ENCODE measurements at places on chromosomes 7 and 10.

DNA sequence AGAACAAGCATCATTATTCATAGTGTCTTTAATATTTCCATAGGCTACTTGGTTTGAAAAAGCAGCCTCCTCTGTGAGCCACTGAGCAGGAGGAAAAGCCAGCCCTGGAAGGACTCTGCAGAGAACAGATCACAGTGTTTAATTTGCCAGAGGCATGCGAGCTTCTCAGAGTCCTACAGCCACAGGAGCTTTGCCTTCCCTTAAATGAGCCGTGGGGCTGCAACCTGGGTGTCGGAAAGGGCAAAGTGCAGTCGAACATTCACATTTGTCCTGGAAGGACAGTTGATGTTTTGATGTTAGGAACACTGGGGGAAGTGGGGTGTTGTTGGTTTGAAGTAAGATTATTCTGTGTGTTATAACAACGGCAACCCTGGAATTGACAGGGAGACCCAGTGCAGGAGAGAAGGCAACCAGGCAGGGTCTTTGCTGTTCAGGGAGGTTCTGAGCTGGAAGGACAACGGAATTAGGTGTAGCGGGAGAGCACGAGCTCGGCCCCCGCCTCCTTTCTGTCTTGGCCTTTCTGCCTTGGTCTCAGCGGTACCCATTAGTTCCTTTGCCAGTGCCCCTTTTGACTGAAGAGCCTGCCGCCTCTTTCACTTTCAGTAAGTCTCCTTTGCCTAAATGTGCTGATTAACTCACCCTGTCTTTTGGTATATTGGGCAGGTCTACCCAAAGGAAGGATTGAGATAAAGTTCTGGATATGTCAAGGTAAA lies 192.3 kb upstream of the PITRM1 start:
- no peak for DNase-seq

DNA sequence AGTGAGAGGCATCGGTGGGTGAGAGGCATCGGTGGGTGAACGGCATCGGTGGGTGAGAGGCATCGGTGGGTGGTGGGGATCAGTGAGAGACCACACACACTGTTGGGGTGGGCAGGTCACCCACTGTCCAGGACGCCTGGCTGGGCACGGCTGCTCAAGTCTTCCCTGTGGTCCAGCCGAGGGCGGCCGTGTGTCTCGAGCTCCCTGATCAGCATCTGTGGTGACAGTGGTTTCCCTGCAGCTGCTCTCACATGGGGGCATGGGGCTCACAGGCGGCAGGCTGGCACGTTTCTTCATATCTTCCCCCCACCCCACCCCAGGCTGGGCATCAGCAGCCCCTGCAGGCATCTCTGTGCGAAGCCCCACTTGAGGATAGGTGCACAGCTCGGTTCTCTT lies 78.2 kb downstream of the NKX6-2 start:
- DNase-seq, result no peak

DNA sequence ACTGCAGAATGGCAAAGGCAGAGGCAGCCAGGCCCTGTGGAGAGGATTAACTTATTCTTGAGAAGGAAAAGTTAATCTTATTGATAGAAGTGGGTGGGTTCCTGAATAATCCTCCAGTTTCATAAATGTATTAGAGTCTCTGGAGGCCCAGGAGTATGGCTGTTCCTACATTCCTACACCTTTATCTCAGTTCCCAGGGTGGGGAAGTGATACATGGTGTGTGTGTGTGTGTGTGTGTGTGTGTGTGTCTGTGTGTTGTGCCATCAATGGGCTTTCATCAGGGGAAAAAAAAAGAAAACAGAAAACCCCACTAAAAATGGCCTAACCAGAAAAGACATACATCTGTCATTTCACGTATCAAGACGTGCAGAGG lies 22.0 kb upstream of the GSDME start:
- no peak for DNase-seq

DNA sequence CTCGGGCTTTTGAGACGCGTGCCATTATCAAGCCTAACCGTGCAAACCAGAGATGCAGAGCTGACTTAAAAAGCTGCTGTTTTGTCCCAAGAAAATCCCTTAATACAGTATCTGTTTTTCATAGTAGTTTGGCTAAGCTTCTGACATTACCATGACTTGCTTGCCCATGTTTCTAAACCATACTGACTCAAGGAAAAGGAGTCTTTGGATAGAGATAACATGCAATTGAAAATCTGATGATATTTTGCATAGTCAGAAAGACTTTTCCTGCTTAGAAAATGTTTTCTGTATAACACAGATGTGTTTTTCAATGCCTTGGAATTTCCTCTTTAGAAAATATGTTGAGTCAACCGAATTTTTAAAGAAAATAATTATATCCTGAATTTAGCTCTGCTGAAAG lies 21.5 kb upstream of the AKR1E2 start:
- no peak for DNase-seq

DNA sequence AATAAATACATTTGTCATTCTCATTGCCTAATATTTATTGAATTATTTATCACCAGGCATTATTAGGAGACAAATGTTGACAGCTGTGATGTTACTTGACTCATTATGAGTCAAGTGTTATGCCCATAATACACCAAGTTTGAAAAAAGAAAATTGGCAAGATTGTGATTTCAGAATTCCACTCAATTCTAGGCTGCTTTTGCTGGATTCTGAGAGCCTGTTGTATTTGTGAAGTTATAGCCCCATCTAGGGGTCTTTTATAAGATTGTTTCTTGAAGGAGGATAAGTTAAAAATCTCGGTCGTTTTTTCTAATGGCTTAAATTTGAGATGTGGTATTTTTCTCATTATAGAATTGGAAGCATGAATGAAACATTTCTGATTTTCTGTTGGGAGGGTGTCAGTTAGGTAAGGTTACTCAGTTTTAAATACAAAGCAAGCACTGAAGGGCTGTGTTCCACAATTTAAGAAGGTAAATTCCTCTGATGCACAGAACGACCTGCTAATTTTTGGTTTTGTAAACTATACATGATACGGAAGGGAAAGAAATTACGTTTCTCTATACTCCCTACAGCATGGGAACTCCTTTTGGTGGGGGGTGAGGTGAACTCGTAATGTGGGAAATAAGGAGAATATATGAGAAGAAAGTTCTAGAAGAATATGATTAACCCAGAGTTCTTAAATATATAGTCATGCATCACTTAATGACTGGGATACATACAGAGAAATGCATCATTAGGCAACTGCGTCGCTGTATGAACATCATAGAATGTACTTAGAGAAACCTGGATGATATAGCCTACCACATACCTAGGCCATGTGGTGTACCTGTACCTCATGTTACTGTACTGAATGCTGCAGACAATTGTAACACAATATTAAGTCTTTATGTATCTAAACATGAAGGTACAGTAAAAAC lies 2.6 kb downstream of the STK31 start:
- DNase-seq, result no peak

GRCh38 chr7:2785071-2785500 lies 59.0 kb downstream of the GNA12 start:
- no peak for DNase-seq

GRCh38 chr10:89879121-89879520 lies 177.7 kb downstream of the KIF20B start:
- no peak for DNase-seq

GRCh38 chr7:7868572-7868899 lies 100.1 kb upstream of the GLCCI1 start:
- DNase-seq, result no peak

- DNase-seq, result no peak
These were observed 8.8 kb downstream of the CCDC136 start for GRCh38 chr7:128800567-128800966.

DNA sequence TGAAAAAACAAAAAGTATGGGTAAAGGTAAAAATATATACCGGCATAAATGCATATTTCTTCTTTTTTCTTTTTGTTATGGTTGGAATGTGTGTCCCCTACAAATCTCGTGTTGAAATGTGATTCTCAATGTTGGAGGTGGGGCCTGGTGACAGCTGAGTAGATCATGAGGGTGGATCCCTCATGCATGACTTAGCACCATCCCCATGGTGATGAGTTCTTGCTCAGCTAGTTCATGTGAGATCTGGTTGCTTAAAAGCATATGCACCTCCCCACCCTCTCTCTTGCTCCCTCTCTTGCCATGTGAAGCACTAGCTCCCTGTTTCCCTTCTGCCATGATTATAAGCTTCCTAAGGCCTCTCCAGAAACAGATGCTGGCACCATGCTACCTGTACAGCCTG lies 93.3 kb downstream of the HYCC1 start:
- no peak for DNase-seq

DNA sequence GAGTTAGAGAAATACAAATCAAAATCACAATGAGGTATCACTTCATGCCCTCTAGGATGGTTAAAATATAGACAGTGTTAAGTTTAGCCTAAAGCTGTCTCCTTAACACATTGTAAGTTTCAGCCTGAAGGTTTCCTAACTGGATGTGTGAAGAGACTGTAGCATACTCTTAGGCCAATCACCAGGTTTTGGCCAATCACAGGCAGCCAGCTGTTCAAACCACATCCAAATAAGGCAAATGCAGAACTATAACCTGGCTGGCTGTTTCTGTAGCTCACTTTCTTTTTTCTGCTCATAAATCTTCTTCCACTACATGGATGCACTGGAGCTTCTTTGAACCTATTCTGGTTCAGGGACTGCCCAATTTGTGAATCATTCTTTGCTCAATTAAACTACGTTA lies 19.7 kb downstream of the ESYT2 start:
- DNase-seq, result no peak

GRCh38 chr10:110652475-110653118 lies 8.5 kb downstream of the RBM20 start:
- DNase-seq, result no peak

DNA sequence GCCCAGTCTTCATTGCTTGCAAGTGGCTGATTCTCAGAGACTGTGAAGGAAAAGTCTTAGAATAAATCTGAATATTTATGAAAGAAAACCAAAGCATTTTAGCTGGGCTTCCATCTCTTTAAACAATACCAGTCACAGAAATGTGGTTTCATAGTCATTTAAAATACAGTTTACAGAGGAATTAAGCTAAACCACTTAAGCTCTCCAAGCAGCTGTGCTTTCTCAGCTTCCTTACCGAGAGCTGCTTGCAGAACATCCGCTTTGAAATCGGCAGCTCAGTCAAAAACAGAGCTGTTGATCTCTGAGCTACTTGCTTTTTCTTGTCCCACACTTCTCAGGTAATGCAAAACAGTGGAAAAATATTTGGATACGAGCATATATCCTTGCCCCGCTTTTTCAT lies 134.5 kb downstream of the DYNC1I1 start:
- DNase-seq, result no peak

DNA sequence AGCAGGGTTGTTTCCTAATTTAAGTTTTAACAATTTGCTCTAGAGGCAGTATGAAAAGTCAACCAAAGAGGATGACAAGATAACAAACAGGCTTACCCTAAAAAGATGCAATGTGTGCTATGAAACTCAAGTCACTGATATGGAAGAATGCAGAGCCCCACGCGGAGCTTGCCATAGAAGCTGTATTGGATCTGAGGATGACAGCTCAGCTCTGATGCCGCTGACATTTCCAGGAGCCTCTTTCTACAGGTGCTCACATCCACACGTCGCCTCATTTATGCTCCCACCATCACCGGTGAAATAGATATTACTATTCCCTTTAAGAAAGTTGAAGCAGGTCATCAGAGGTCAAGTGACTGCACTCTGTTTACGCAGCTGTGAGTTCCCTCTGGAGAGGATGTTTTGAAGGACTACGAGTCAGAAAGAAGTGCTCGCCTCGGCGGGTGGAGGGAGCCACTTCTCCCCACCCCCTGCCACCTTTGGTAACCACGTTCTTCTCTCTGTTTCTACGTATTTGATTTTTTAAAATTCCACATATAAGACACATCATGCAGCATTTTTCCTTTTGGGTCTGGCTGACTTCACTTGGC lies 275.4 kb downstream of the GLRX3 start:
- no peak for DNase-seq

DNA sequence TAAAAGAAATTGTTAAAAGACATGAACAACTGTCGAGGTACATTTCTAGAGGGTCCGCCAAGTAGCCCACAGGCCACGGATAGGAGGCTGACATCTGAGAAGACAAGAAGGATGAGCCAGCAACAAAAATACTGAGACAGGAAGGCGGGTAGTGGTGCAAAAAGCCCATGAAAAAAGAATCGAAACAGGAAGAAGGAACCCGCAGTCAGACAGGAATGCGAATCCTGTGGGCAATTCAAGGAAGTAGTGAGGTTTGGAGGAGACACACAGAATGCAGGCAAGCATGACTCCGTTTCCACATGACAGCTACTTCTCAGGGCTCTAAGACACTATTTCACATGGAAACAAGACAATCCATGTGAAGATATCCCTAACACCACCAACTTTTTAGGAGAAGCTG lies 125.2 kb downstream of the DOCK4 start:
- no peak for DNase-seq

- DNase-seq, result no peak
These were observed 28.7 kb downstream of the VTI1A start for GRCh38 chr10:112475575-112476218.

GRCh38 chr10:97736403-97736901 lies 476 bp upstream of the ZFYVE27 start:
- DNase-seq, result no peak

DNA sequence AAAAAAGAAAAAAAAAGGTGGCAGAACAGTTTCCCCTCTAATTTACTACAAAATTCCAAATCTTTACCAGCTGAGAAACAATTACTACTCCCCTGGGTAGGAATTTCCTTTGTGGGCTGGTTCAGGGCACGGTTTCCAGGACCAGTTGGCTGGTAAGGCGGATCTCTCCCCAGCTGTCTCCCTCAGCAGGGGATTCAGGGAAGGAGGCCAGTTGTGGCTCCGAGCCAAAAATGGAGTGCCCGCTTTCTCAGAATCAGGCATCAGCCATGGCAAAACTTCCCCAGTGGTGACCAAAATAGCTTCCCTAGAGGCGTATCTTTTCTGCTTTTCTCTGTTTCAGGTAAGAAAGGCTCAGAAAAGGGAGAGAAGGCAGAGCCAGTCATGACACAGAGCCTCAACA lies 91.2 kb downstream of the ZNF22 start:
- no peak for DNase-seq

DNA sequence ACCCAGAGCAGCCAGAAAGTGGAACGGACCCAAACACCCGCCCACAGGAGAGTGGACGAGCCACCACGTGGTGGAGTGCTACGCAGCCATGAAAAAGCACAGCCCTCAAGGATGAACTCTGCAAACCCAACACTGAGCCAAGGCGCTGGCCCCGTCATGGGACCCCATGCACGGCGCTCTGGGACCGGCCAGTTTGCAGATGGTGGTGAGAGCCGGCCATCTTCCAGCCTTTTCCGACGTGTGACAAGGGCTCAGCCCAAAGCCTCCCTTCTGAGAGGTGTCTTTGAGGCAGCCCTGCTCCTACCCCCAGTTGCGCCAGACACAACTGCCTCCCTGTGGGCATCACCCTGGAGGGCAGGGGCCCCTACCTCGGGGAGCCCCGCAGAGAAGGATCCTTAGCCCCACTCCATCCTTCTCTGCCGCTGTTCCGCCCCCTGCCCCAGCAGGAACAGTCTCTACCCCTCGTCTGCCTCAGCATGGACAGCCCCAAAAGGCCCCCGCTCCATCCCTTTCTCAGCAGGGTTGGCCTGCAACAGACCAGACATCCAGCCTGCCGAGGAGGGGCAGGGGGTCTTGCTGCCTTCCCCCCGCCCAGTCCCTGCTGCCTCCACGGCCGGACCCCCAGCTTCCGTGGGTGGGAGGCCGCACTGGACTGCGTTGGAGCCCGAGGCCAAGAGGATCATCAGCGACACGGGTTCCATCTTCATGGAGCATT lies 75.7 kb downstream of the MICALL2 start:
- no peak for DNase-seq

GRCh38 chr7:31720366-31720765 lies 33.4 kb downstream of the PPP1R17 start:
- no peak for DNase-seq
